ENCODE measurements at places on chromosomes 3 and 15.

DNA sequence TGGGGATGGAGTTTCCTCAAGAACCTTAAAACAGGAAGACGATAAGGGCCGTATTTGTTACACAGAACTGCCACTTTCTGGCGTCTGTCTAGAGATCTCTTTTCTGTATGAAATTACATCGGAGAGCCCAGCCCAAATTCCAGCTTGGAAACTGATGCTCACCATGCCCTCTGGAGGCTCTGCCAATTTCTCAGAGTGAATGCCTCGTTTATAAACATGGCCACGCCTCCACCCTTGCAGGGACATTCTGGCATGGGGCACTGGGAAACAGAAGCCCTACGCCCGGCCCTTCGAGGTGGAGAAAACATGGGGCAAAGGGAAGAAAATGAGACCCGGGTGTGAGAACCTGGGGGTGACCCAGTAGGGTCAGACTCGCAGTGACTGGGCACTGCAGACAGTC, 53.4 kb upstream of the SEC13 start:
- no peak for DNase-seq

DNA sequence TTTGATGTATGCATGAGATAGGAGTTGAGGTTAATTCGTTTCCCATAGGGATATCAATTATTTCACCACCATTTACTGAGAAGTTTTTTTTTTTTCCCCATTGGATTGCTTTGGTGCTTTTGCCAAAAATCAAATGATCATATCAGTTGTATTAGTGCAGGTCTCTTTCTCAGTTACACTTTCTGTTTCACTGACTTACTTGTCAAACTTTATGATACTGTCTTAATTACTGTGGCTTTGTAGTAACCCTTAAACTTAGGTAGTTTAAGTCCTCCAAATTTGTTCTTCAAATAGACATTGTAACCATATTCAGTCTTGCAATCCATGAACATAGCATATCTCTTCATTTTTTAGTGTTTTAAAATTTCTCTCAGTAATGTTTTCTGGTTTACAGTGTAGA, 259.9 kb upstream of the SLCO3A1 start:
- no peak for DNase-seq

- DNase-seq: no peak
These were observed 244.0 kb downstream of the THSD4 start for GRCh38 chr15:71359246-71359645.

- no peak for DNase-seq
These were observed 160.8 kb downstream of the SYNPR start for GRCh38 chr3:63438826-63439371.

DNA sequence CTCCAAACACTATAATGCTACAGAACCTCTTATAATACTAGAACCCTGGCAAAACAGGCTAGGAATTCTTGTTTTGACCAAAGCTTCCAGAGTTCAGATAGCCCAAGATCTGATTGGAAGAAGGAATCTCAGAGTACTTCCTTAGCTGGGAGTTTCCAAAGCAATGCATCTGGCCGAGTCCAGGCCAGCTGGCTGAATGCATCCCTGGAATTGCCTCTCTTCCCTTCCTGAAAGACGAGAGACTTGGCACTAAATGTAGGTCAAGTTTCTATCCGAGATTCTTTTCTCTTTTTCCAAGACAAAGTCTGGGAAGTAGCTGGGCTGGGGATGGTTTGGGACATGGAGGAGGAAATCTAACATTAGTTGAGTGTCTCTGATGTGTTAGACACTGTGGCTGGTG, 68.7 kb upstream of the ADPGK start:
- DNase-seq: peak; percentile 37

DNA sequence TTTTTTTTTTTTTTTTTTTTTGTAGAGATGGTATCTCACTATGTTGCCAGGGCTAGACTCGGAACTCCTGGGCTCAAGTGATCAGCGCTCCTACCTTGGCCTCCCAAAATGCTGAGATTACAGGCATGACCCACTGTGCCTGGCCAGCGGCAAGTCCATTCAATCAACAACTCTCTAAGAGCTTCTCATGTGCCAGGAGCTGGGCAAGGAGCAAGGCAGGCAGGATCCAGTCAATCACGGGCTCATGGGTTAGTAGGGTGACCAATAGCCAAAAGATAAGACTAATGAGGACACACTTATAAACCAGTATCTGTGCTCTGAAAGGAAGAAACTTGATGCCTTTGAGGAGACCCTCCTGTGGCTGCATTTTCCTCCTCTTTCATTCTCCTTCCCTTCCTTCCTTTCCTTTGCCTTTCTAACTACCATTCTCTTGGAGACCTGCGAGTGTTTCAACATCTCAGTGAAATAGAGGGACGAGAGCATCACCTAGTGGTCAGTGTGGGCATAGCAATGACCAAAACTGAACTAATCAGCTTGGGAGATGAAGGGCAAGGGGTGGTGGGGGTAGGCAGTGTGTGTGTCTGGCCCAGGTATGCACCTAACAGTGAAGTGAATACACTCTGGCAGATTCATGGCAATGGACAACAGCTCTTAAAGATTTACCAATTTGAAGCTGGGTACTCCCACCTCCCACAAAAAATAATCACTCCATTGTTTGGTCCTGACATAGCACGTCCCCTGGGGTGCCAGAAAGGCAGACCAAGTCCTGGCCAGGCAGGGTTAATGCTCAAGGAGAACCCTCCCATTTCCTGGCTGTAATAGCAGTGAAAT, 6.3 kb downstream of the RPP25 start:
- peak; percentile 82 for DNase-seq

Data from lung (tissue), 17 donors.